NCI-H1694 (cell line): ENCODE measurements at places on chromosomes 11 and 22.

- DNase-seq, result no peak
These were observed 8.3 kb upstream of the MICALL1 start for GRCh38 chr22:37897807-37898206.

DNA sequence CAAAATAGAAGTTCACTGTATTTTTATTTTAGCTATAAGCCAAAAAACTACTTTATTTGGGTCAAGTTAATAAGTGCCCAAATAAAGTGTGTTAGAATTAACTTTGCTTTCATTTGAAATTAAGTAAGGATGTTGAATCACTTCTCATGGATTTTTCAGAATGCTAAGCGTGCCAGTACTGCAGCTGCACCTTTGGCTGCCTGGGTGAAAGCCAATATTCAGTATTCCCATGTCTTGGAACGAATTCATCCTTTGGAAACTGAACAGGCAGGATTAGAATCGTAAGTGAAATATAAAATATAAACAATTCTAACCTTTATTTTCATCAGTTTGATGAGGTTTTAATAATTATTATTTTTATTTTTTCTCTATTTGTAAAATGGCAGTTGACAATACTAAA is 113.6 kb downstream of the DYNC2H1 start:
- DNase-seq, result no peak

DNA sequence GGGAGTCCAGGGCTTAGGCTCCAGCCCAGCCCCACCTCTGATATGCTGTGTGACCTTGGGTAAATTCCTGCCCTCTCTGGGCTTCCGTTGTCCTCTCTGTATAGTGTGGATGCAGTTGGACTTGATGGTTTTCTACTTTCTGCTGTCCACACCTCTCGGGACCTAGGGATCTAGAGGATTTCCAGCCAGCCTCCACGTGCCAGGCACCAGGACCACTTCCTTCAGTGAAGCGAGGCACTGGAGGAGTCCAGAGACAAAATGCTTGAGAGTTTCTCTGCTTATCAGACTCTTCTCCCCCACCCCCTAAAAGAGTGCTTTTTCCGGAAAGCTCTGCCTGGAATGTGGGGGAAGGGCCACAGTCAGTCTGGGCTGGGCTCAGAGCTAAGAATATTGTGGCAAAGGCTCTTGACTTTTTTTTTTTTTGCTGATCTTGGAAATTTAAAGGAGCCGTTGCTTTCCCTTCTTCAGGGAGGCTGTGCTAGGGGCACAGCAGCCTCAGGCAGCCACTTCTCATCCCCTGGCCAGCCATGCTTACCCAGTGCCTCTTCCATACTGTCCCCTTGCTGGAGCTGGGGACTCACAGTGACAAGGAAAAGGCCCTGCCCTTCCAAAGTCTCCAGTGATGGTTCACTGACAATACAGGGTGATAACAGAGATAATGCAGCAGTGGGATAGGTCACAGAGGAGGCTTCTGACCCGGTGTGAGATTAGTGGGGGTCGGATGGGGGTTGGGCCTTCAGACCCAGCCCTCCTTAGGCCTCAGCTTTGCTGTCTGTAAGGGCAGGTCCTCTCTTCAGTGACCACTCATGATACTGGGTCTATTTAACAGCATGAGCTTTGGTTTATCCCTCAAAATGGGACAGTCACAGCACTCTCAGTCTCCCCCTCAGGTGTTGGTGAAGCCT is 2.9 kb upstream of the SERPINH1 start:
- DNase-seq, result no peak

DNA sequence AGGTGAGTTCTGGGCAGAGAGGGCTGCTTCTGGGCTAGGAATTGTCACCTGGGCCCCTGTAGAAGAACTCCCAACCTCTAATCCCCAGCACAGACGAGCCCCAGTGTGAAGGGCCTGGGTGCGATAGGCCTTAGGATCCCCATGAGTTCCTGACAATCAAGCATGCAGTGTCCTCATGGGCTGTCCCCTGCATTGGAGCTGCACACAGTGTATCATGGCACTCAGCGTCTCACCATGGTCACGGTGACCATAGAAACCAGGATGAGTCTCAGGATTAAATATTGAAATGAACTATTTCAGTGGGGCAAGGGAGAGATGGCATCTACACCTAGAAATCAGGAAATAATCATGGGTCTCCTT is 292 bp downstream of the SCGB2A1 start:
- no peak for DNase-seq

- peak; percentile 16 for DNase-seq
These were observed 17.3 kb downstream of the RPUSD4 start for GRCh38 chr11:126194121-126194543.
